Stimulated activated CD4-positive, alpha-beta T cell treated with anti-CD3 and anti-CD28 coated beads, TNF-alpha, amount 100 ng/mL, for 24 hours (primary cell): ENCODE measurements at places on chromosomes 11 and 22.

DNA sequence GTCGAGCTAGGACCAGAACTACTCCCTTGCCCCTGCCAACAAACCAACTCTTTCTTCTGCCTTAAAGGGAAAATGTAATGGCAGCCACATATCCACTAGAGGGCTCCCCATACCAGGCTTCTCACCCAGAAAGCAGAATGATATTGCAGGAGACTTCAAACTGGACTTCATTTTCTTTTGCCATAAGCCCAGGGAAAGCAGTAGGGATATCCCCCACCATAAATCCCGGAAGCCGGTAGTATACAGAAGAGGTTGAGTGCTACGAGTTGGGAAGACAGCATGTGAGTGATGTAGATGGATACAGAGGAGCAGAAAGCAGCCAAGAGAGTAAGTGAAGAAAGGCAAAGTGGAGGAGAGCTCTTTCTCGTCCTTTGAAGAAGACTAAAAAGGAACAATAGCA lies 12.1 kb downstream of the PLAAT5 start:
- peak; percentile 9 for DNase-seq

GRCh38 chr11:8813658-8814057 lies 97.3 kb upstream of the AKIP1 start:
- DNase-seq: peak; percentile 17

- DNase-seq: peak; percentile 55
Measured at GRCh38 chr11:9748361-9748970, 84.6 kb downstream of the SWAP70 start.

- DNase-seq: no peak
Measured at GRCh38 chr11:8928981-8929615, 3.6 kb downstream of the C11orf16 start.

GRCh38 chr22:29061773-29062172 lies at the start of gene C22orf31:
Gene C22orf31, minus strand, starts transcription at chr22:29061831. Its CDS starts 39 bp downstream, at chr22:29061792.
- DNase-seq: no peak
